ENCODE measurements at places on chromosomes 2 and 18.
A peak's percentile ranks its signal among the peaks of the same experiment; 100 is the strongest.

GRCh38 chr2:176106581-176107539 is at the start of gene HOXD11:
Gene HOXD11 (plus strand): TSS chr2:176107280. CDS start chr2:176107356, 76 bp downstream.
- no peaks in the 10 kb centered on the region for H3K36me3 ChIP-seq
- no peak within 1 kb of the TSS for H3K27ac ChIP-seq
- peaks cover 87% of the 10 kb centered on the region for H3K27me3 ChIP-seq
- peaks cover 35% of the 10 kb centered on the region for H3K4me1 ChIP-seq
- DNase-seq: peak; percentile 44

DNA sequence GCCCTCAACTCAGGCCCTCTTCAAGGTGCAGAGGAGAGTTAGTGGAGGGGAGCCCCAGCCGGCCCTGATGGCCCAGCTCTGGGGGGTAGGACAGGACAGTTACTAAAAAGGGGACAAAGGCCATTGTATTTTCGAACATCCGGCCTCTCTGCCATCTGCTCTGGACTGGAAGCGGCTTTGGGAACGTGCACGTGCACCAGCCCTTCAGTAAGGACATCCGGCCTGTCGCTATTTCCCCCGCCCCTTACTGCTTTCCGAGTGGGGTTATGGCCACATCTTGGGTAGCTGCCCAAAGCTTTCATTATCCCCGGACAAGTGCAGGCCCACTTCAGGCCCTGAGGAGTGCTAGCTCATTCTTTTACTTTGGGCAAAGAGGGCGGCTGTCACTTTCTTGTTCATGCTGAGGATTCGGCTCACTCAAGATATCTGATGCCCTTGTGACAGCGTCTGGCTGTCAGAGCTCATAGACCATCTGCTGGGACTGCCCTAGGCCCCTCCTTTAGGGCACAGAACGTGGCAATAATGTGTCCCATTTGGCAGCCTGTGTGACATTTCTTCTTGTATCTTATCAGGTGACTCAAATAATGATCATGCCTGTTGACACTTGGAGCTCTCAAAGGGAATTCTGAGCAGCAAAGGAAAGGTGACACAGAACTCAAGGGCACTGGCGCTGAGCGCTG is 17.5 kb downstream of the SLC4A3 start:
- H3K27ac ChIP-seq: no peak overlapping the region
- H3K36me3 ChIP-seq: no peaks in the 10 kb centered on the region
- peaks cover 20% of the 10 kb centered on the region for H3K27me3 ChIP-seq
- no peak for DNase-seq
- peaks cover 13% of the 10 kb centered on the region for H3K4me1 ChIP-seq

- H3K4me1 ChIP-seq: no peaks in the 10 kb centered on the region
- H3K36me3 ChIP-seq: no peaks in the 10 kb centered on the region
- no peaks in the 10 kb centered on the region for H3K27me3 ChIP-seq
- DNase-seq: no peak
- H3K27ac ChIP-seq: no peak overlapping the region
Measured at GRCh38 chr2:209933499-209934483, 68.6 kb upstream of the RPE start.

DNA sequence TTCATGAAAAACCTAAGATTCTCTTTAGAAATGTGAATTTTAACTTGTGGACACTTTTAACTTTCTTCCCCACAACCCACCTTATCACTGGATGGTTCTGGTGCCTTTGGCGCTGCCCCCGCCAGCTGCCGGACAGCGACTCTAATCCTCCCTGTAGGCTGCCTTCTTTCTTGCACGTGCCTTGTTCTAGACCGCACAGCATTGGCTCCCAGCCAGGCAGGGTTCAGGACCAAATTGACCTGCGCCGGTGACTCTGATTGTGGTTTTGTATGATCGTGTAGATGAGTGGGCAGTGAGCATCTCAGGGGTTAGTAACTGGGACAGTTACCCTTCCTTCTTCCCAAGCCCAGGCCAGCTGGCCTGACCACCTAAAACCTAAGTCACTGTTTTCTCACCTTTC is 106.8 kb downstream of the ASAP2 start:
- H3K4me1 ChIP-seq: no peaks in the 10 kb centered on the region
- DNase-seq: no peak
- H3K27ac ChIP-seq: no peak overlapping the region
- H3K4me3 ChIP-seq: no peak overlapping the region
- H3K27me3 ChIP-seq: no peaks in the 10 kb centered on the region

DNA sequence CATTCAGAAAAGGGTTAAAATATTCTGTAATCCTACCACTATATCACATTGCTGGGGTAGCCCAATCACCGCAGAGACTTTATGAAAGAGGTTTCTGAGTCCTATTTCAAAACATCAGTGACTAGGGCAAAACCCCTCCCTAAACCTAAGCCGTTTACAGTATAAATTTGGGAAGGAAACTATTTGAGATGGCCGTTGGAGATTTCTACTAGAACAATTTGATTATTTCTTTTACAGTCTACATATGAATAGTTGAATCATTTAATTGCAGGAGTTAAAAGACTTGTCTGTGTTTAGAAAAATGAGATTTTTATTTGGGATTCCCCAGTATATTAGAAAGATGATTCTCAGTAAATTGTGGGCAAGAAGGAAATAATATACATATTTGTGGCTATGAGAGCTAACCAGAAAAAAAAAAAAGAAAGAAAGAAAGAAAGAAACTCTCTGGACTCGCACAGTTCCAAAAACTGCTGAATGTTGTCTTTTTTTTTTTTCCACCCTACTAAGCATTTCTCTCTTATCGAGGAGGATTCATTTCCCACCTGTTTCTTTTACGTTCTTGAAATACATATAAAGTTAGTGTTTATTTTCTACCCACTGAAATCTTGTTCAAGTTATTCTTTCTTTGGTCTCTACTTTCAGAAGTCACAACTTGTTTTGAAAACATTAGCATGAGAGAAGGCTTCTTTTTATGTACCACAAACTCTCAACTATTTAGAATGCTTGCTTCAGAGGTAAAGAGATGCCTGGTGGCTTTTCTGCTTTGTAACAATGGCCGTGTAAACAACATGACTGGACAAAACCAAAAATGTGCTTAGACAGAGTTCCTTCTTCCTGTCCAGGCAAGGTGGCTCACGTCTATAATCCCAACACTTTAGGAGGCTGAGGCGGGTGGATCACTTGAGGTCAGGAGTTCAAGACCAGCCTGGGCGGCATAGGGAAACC is 65.9 kb downstream of the BCL2 start:
- peaks cover 19% of the 10 kb centered on the region for H3K4me1 ChIP-seq
- H3K27ac ChIP-seq: no peak overlapping the region
- peaks cover 13% of the 10 kb centered on the region for H3K36me3 ChIP-seq
- DNase-seq: no peak
- H3K27me3 ChIP-seq: no peaks in the 10 kb centered on the region
- H3K4me3 ChIP-seq: no peak overlapping the region

DNA sequence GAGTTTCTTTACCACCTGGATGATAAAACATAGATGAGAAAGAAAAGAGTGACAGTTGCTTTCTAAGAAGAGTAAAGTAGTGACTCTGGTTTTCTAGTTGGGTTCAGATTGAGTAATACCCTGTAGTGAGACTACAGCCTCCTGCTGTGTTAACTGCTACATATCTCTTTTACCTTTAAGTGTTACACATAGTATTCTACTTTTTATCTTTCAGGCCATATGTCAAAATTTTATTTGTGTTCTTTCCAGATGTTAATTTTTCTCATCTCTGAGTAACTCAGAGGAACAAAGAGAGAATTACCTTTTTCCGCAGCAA is 348.2 kb downstream of the CTNNA2 start:
- H3K36me3 ChIP-seq: no peaks in the 10 kb centered on the region
- H3K4me1 ChIP-seq: no peaks in the 10 kb centered on the region
- H3K27me3 ChIP-seq: no peaks in the 10 kb centered on the region
- no peak for DNase-seq
- no peak overlapping the region for H3K27ac ChIP-seq
- no peak overlapping the region for H3K4me3 ChIP-seq

GRCh38 chr2:2230433-2230817 is 100.7 kb downstream of the MYT1L start:
- H3K27me3 ChIP-seq: no peaks in the 10 kb centered on the region
- no peak overlapping the region for H3K4me3 ChIP-seq
- H3K4me1 ChIP-seq: no peaks in the 10 kb centered on the region
- no peak overlapping the region for H3K27ac ChIP-seq
- no peak for DNase-seq

- H3K4me3 ChIP-seq: no peak overlapping the region
- DNase-seq: no peak
- no peaks in the 10 kb centered on the region for H3K27me3 ChIP-seq
- H3K27ac ChIP-seq: no peak overlapping the region
- H3K36me3 ChIP-seq: no peaks in the 10 kb centered on the region
- no peaks in the 10 kb centered on the region for H3K4me1 ChIP-seq
Measured at GRCh38 chr18:25651553-25651952, 299.6 kb upstream of the ZNF521 start.

DNA sequence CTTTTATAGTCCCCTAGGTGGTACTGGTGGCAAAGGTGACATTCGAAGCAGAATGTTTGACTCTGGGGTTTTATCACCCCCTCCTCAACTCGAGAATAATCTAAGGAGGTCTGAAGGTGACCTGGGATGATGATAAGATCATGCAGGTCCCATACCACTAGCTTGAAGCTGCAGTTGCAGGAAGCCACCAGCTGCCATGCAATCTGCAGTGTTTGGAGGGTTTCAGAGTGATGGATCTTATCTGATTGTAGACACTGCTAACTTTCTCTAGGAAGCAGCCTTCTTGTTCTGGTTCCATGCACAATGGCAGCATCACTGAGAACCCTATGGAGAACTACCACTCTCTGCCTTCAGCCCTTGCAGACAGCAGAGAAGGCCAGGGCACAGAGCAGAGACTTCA is 59.4 kb upstream of the LRPPRC start:
- no peak overlapping the region for H3K27ac ChIP-seq
- H3K4me1 ChIP-seq: no peaks in the 10 kb centered on the region
- DNase-seq: no peak
- no peak overlapping the region for H3K4me3 ChIP-seq
- no peaks in the 10 kb centered on the region for H3K27me3 ChIP-seq

DNA sequence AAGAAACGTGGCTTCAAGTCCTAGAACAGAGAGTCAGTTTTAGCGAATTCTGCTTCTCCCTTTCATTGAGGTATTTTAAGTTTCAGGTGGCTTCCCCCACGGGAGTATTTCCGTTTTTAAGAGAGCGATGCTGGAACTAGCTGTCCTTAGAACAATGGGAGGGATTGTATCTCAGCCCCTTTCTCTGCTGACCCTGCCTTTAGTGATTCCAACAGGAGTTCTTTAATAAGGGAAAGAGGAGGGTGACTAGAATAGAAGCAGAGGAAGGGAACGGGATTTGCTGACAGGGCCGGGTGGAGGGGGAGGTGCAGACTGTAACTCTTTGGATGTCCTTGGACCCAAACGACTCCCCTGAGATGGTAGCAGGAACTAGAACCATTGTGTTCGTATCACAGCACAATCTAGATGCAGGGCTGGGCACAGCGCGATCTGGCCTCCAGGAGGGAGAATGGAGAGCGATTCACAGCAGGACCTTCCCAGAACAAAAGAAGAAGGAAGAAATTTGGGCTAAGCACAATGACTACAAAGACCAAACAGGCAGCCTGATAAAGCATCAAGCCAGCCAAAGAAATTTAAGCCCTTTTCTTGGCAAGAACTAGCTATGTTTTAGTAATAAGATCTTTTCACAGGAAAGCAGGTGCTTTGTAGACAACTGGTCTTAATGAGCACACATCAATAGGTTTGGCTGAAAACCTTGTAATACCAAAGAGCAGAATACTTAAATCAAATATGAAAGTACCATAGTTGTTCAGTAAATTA is 15.8 kb upstream of the RTTN start:
- DNase-seq: no peak
- no peak overlapping the region for H3K27ac ChIP-seq
- H3K27me3 ChIP-seq: peaks cover 13% of the 10 kb centered on the region
- H3K4me3 ChIP-seq: no peak overlapping the region
- H3K36me3 ChIP-seq: no peaks in the 10 kb centered on the region

DNA sequence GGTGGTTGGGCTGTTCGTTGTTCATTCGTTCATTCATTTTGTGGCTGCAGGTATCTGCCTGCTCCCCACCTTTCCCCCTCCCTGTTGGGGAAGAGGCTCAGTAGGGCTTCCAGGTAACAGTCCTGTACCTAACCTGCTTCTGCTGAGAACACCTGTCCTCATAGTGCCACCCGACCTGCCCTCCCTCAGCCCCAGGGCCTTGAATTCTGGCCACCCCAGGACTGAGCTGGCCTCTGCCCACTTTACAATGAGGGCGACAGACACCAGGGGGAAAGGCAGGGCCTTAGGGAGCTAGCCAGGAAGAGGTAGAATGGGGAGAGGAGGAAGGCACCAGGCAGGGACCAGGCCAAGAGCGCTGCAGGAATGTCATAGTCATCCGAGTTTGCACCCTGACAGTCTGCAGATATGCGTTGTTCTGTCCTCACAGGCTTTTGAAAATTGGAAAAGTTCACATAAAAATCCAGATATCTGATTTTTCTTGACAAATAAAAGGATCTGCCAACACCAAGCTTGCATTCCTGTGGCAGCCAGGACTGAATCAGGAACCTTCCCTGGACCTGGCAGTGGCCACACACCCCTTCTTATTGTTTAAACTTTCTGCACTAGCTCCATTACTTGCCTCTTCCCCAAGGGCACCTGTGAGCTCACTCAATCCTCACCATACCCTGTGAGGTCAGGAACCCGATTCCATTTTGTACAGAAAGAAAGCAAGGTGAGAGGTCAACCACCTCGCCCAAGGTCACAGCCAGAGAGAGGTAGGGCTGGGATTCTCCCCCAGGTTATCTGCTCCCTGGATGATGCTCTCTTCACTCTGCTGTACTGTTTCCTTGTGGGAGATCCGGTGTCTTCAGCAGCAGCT is 35.3 kb upstream of the MRPL33 start:
- no peaks in the 10 kb centered on the region for H3K36me3 ChIP-seq
- H3K27ac ChIP-seq: no peak overlapping the region
- H3K4me1 ChIP-seq: peaks cover 15% of the 10 kb centered on the region
- H3K27me3 ChIP-seq: no peaks in the 10 kb centered on the region

DNA sequence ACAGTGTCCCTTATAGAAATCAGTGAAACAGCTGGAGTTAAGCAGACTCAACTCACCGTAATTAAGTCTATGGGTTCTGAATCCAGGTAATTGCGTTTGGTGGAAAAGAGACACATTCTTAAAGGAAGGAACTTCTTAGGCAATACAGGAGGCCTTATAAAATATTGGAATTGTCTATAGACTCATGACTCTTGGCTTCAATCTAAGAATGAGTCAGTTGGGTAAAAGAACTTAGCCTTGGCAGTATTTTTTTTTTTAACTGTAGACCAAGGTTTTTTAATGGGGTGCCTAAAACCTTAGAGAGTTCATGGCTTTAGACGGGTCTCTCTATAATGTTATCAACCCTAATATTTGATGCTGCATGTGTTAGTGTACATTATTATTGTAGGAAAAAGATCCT is 47.6 kb downstream of the CCDC85A start:
- no peak for DNase-seq
- H3K27me3 ChIP-seq: no peaks in the 10 kb centered on the region
- no peaks in the 10 kb centered on the region for H3K36me3 ChIP-seq
- H3K4me3 ChIP-seq: no peak overlapping the region
- H3K4me1 ChIP-seq: no peaks in the 10 kb centered on the region

DNA sequence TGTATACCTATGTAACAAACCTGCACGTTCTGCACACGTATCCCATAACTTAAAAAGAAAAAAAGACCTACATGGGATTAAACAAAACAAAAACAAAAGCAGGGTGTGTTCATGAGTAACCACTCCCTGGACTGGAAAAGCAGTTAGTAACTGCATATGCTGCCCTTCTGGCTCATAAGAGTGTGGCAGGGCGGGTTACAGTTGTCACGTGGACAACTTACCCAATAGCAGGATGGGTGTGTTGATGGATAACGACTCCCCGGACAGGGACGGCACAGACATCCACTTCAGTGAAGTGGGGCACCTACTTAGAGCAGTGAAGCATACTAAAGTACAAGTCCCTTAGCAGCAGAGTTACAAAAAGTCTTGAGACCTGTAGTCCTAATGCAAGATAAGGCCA is 136.7 kb downstream of the CCBE1 start:
- no peak overlapping the region for H3K4me3 ChIP-seq
- H3K4me1 ChIP-seq: no peaks in the 10 kb centered on the region
- no peak for DNase-seq
- no peaks in the 10 kb centered on the region for H3K36me3 ChIP-seq
- H3K27me3 ChIP-seq: no peaks in the 10 kb centered on the region
- no peak overlapping the region for H3K27ac ChIP-seq
